ENCODE measurements at places on chromosomes 6 and 20.

GRCh38 chr6:35092362-35093117, 48.6 kb downstream of the TCP11 start:
- DNase-seq: peak; percentile 89

GRCh38 chr20:44615169-44615791, 32.9 kb downstream of the PKIG start:
- DNase-seq: no peak

GRCh38 chr20:62704341-62704948, 4.2 kb upstream of the NTSR1 start:
- DNase-seq: peak; percentile 98

GRCh38 chr20:53369871-53370270, 223.8 kb downstream of the ZNF217 start:
- no peak for DNase-seq

- no peak for DNase-seq
Observed at GRCh38 chr6:3045369-3045768, 22.9 kb upstream of the RIPK1 start.

GRCh38 chr6:148379481-148379880, 36.8 kb downstream of the SASH1 start:
- DNase-seq: no peak

DNA sequence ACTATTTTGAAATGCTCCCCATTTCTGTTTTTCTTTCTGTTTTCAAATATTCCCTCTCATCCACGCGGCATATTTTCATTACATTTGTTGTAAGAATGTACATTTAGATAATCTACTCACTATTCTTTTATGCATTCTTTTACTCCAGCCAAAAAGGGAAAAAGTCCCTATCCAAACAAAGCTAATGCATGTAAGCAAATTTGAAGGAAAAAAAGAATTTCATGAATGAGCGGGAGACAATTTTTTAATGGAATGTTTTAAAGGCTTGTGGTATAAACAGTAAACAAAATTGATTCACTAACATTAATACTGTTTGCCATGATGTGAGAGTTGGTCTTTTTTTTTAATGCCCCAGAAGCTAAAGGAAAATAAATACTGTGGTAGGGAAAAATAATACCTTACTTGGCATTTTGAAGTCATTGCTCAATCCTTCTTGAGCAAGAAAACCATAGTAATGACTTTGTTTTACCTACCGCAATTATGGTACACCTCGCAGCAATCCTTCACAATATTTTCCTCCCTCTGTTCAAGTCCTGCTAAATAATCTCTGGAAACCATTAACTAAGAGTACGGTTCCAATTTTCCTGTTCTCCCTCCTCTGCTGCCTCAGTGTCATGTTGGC, 79.0 kb downstream of the BACH2 start:
- peak; percentile 9 for DNase-seq

DNA sequence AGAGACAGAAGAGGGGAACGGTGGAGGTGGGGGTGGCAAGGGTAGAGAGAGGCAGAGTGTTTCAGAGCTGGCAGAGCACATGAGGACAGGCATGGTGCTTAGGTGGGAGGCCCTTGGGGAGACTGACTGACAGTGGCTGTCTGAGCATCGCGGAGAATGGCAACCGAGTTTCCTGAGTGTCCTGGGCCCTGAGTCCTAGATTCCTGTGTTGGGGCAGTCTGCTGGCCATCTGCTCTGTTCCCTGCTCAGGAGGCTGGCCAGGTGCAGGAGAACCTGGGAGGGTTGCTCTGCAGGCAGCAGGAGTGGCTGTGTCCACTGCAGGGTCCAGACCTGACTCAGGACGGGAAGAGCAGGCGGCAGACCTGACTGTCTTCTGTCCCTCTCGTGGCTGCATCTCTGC, 248.9 kb downstream of the LRFN2 start:
- no peak for DNase-seq

DNA sequence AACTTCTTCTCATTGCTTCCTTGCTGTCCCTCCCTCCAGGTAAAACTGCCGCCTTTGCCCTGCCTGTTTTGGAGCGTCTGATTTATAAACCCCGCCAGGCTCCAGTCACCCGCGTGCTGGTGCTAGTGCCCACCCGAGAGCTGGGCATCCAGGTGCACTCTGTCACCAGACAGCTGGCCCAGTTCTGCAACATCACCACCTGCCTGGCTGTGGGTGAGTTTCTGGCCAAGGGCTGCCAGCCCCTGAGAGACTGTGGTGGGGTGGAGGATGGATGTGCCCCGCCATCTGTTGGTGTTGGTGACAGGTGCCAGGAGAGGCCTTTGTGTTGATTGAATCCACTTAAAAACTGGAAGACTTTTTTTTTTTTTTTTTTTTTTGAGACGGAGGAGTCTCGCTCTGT, 9.5 kb downstream of the DDX27 start:
- no peak for DNase-seq

DNA sequence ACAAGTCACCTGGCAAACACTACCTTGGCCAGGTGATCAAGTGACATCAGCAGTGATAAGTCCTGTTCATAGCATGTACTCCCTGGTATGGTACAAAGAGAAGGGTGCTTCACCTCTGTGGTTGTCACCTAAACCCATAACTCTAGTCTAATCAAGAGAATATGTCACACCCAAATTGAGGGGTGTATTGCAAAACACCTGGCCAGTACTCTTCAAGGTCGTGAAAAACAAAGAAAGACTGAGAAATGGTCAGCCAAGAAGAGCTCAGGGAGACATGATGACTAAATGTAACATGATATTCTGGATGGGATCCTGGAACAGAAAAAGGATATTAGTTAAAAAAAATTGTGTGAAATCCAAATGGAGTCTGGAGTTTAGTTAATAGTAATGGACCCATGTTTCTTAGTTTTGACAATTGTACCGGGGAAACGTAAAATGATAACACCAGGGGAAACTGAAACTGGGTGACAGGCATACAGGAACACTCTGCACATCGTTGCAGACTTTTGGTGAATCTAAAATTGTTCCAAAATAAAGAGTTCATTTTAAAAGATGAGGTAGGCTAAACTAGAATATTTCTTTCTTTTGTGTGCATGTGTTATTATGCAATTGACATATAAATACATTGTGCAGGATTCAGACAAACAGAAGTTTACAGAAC, 262.0 kb downstream of the CDC5L start:
- DNase-seq: peak; percentile 23

GRCh38 chr6:138695193-138695592, 78.4 kb upstream of the CCDC28A start:
- no peak for DNase-seq

DNA sequence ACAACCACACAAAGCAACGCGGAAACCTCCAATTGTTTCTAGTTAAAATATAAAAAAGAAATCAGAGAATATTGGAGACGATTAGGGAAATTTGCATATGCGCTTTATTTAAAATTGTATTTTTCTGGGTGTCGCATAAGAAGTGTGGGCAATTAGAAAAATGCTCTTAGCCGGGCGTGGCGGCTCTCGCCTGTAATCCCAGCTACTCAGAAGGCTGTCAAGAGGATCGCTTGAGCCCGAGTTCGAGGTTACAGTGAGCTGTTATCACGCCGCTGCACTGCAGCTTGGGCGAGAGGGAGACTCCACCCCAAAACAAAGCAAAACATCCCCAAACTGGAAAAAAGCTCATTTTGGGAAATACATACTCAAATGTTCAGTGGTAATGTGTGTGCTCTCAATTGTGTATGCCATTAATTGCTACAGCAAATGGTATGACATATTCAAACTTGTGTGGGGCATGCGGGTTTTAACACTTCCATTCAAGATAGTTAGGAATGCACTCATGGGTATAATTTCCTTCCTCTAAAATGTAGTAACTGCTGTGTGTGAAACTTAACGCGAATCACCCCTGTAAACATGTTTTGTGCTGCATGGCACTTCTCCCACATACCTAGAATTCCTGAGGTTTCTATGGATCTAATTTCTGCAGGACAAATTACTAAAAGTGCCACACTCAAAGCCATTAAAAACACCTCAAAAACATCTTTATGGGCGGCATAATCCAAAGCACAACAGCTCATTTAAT, 54.7 kb upstream of the HFE start:
- peak; percentile 66 for DNase-seq

GRCh38 chr20:33249456-33249855, 13.7 kb downstream of the BPIFA1 start:
- no peak for DNase-seq

DNA sequence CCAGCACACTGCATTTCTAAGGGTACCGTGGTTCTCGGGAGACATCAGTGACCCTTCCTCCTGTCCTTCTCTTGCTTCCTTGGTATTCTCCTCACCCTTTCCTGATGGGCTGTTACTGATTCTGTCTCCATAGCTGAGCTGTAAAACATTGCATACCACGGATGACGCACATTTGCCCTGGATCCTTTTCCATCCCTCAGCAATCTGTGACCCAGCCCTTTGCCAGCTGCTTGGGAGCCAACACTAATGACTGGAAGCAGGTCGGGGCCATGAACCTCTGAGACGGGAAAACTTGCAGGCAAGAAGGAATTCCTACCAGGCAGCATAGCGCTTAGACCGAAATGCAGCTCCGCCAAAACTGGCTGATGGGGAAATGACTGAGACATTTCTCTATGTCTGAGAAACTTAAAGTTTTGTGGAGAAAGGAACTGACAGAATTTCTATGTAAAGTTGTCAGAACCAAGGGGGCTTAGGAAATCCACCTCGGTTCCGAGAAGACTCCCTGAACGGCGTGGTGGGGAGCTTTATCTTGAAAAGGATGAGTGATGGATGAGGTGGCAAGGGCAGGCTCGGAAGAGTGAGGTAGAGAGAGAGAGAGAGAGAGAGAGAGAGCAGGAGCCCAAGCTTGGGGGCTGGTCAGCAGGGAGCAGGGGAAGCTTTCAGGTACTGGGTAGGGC, 19.2 kb downstream of the TUBB2B start:
- DNase-seq: peak; percentile 95

DNA sequence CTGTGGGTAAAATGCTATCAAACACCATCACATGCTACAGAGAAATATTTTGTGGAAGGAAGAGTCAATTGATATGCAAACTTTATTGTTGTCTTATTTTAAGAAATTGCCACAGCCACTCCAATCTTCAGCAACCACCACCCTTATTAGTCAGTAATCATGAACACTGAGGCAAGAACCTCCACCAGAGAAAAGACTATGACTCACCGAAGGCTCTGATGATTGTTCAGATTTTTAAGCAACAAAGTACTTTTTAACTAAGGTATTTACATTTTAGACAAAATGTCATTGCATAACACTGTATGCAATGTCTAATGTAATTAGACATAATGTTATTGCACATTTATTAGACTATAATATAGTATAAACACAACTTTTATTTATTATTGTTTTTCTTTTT, 26.2 kb upstream of the MMP24 start:
- DNase-seq: peak; percentile 90

DNA sequence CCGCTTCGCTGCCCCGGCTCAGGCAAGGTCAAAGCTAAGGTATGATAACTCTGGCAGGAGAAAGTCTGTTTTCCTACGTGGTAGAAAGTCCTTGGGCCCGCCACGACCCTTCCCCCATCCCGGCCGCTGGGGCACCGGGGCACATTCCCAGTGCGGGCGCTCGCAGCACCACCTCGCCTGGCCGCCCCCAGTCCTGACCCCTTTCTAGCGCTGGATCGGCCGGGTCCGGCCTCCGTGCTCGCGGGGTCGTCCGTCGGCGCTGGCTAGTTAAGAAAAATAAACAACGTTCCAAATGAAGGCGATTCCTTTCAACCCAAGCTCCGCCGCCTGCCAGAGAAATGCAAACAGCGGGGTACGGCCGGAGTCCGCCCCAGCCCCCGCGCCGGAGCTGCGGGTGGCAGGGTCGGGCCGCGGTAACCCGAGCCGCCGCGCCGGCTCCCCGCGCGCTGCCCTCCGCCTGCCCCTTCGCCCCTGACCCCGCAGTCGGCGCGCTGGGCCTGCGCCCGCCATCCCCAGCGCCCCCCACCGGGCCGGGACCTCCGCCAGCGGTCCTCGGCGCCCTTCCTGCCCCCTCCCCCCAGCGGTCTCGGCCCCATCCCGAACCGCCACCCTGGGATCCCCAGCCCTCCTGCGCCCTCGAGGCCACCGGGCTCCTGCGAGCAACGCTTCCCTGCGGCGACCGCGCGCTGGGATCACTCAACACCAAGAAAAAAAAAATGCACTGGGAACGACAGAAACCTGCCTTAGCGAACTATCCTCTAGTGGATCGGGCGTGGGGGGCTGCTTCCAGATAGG, 37.6 kb downstream of the NCR2 start:
- DNase-seq: no peak

- DNase-seq: no peak
Observed at GRCh38 chr6:123909989-123910388, 106.3 kb downstream of the NKAIN2 start.

All from ELR (cell line).